ENCODE measurements at places on chromosomes 5 and 9.

- DNase-seq: no peak
These were observed 108.7 kb upstream of the ADRA1B start for GRCh38 chr5:159807586-159807985.

- DNase-seq: no peak
These were observed 627 bp downstream of the ARRDC1 start for GRCh38 chr9:137606005-137606621.

- DNase-seq: no peak
These were observed 429.4 kb downstream of the PIK3R1 start for GRCh38 chr5:68644971-68645370.

- DNase-seq: no peak
These were observed 80.6 kb downstream of the SH3PXD2B start for GRCh38 chr5:172373680-172374079.

GRCh38 chr5:100469767-100470166 is 65.4 kb upstream of the FAM174A start:
- no peak for DNase-seq

DNA sequence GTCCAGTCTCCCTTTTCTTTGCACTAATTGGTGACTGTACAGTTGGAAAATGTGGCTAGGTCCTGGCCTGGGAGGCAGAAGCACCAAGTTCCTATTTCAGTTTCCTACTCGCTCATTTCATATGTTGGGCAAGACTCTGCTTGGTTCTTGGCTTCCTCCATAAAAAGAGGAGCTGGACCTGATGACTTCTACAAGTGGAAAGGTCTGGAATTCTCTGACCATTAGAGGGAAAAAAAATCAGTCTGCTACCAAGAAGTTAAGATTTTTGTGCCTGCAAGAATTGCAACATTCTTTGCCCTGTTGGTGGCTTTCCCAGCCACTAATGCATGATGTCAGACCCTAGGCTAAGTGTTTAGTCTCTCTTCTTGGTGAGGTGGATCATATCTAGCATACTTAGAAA is 91.5 kb downstream of the WDR41 start:
- no peak for DNase-seq

DNA sequence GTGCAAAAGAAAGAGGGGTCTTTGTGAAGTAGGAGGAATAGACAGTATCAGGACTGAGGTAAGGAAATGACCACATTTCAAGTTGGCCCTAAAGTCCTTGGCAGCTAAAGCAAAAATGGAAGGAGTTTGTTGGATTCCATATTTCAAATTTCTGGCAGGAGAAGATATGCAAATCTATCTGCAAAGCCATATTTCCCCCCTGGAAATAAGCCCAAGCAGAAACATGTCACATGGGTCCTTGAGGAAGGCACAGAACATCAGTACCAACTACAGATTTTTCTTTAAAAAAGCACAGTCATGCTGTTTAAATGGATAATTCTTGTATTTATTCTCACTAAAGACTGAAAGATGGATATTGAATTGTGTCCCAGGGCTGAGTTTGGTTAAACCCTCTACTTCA is 323.0 kb downstream of the TRIM32 start:
- DNase-seq: no peak

DNA sequence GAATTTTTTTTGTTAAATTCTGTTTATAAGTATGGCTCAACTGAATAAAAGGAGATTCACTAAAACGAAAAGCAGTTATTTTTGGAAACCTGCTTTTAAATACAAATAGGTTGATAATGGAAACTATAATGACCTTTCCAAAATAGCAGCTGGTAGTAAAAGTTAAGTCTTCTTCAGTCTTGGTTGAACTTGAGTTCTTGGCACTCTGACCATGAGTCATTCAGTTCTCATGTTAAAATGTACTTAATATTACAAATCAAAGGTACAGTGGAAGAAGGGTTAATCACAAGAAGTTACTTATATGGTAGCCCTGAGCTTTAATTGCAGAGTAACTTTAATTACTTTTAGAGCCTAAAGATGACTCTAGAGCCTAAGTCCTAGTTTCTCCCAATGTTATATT is 62.1 kb downstream of the KLF9 start:
- no peak for DNase-seq

DNA sequence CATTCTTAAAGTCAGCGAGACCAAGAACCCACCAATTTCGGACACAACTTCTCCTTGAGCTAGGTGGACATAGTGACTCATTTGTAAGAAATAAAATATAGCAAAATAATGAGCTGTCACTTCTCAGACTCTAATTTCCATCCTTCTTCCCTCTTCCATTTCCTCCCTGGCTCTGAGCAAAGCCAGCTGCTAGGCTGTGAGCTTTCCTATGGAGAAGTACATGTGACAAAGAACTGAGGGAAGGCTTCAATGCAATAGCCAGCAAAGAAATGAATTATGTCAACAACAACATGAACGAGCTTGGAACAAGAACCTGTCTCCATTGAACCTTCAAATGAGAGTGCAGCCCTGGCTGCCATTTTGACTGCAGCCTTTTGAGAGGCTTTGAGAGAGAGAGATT is 25.9 kb upstream of the SELENOP start:
- no peak for DNase-seq

DNA sequence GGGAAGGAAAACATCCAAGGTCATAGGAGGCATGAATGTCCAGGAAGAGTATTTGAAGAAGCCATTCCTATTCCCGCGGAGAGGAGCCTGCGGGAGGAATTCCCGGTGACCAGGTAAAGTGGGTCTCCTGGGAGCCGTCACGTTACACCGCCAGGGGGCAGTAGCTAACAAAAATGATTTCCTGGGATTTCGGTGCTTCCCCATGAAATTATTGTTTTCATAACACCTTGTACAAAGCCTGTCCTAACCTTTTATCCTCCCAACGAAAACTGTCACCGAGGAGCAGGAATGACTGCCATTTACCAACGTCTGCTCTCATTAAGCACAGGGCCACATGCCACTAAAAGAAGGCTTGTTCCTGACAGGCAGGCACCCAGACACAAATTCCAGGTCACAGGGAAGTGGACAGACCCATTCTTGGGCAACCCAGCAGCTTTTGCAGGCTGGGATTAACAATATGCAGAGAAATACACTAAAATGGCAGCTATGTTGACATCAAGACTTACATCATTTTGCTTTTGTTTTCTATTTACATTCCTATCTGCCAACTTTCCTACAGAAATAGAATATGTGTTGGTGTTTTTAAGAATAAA is 41.2 kb upstream of the CTSL start:
- DNase-seq: peak; percentile 6

GRCh38 chr5:109249126-109249525 is 160.6 kb downstream of the PJA2 start:
- no peak for DNase-seq

- no peak for DNase-seq
These were observed 521.2 kb downstream of the CHSY3 start for GRCh38 chr5:130425424-130425823.

GRCh38 chr9:84592918-84593317 is 76.6 kb upstream of the NTRK2 start:
- no peak for DNase-seq

DNA sequence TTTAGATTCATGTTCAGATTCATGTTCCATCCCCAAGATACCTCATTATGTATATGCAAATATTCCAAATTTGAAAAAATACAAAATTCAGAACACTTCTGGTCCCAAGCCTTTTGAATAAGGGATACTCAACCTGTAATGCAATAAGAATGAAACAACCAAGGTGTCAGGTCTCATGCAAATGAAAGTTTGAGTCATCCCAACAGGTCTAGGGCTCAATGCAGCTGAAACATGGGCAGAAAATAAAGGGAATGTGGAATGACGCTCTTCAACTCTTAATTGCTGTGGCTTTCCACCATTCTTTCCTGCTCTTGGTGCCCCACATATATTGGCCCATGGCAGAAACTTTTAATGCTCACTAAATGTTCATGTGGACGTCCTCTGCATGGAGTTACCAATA is 107.3 kb upstream of the DAPK1 start:
- no peak for DNase-seq

DNA sequence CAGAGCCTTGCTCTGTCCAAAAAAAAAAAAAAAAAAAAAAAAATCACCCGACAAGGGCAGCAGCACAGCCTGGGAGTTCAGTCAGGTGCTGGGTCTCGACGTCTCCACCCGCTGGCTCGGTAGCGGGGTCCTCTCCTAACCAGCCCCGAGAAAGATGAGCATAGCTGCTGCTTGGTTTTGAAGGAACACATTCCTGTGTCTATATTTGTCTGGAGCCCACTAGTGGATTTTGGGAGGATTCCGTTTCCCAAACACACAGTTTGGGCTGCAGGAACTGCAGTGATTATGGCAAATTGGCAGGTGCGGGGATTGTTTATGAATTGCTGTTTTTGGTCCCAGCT is 1.2 kb downstream of the OTULINL start:
- no peak for DNase-seq

DNA sequence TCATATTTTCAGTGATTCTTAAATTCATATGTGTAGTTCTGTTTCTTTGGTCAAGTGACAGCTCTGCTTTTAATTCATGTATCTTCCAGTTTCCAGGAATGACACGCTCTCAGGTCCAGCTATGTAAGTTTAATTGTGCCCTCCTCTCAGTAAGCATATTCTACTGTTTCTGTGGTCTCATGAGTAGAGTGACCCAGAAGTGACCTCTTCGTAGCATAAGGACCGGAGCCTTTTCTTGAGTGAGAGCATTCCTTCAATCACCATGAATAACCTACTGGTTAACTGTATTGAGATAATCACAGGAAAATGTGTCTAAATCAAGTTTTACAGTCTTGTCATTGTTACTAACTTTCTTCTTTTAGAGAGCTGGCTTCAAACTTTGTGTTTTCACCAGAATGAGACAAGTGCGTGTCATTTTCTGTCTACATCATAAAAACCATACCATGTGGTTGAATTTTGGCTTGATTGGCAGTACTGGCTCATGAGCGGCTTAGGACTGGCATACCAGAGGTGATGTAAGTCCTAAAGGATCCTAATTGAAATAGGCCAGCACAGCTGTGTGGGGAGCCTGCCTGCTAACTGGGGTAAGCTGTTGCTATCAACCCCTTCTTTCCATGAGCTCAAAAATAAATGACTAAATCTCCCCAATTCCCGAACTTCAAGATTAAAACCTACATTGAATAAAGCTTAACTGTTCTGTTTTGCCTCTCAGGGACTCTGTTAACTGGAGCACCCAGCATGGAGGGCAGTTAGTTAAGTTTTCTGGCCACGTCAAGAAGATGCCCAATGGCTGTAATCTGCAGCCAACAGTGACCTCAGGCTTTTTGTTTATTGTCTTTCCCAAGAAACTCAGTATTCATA is 4.8 kb downstream of the ADAMTSL1 start:
- no peak for DNase-seq

DNA sequence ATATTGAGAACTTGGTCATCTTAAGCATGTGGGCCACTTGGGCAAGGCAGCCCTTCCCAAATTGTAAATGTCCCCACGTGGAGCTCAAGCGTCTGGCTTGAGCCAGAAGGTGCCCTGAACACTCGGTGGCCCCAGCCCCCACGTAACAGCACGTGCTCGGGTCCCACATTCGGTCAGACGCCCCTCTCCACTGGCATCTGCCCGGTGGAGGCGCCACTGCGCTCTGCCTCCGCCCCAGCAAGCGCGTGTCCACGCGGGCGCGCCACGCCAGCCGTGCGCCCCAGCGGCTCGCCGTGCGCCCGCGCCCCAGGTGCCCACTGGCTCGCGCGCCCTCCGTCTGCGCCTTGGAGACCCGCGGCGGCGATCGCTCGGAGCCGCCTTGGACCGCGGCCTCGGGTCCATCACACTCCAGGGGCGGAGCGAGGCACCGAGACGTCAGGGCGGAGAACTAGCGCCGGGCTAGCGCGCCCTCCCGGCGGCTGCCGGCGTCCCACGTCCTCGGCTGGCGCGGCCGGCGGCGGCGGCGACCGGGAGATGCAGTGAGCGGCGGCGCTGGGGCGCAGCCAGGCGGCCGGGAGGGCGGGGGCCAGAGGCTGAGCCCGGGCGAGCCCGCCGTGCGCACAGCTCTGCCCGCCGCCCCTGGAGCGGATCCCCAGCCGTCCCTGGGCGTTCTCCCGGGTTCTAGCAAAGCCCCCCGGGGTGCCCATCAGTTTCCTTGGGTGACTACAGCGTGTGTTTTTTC is at the start of gene PALM2AKAP2:
TSS of gene PALM2AKAP2 (plus strand) at position 488 of the 742 bp plus-strand sequence. CDS start 291 bp downstream, outside the sequence.
- DNase-seq: no peak

DNA sequence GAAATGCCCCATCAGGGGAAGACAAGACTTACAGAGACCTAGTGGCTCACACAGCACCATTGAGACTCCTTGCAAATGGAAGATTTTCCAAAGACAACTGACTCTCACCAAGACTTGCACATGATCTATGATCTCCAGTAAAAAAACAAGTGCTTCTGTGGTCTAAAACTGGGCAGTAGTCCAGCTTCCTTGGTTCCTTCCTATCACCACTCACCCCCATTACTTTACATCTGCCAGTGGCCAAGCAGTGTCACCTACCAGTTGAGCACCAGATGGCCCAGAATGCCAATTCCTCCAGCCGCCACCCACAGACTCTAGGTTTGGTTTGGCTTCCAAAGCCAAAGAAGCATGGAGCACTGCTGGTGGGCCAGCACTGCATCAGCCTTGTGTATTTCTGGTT is 47.7 kb downstream of the SH3TC2 start:
- no peak for DNase-seq

GRCh38 chr5:144121577-144121976 is 48.9 kb downstream of the YIPF5 start:
- DNase-seq: no peak

- no peak for DNase-seq
These were observed 216.2 kb upstream of the S1PR3 start for GRCh38 chr9:88775037-88775471.

DNA sequence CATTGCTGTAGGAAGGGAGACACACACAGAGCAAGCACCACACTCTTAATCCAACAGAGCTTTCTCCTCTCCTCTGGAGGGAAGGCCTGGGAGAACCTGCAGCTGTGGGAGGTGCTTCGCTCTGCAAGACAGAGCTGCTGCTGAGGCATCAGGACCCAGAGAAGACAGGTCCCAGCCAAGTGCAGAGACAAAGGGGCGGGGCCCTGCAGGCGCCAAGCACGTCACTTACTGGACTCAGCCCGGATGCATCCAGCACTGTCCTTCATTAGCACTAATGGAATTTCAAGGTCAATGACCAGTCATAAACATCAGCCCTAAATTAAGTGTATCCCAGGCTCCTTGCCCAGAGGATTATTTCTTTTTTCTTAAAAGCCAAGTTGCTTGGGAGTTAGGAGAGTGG is 337.1 kb upstream of the PANK3 start:
- DNase-seq: no peak

GRCh38 chr9:125763394-125763801 is 16.2 kb downstream of the PBX3 start:
- DNase-seq: no peak

GRCh38 chr9:801399-802071 is 40.0 kb upstream of the DMRT1 start:
- DNase-seq: no peak

GRCh38 chr5:92513067-92513466 is 1068.0 kb downstream of the NR2F1-AS1 start:
- DNase-seq: no peak

GRCh38 chr5:138611678-138612218 is 36.5 kb upstream of the HSPA9 start:
- DNase-seq: no peak

- no peak for DNase-seq
These were observed 14.0 kb upstream of the TRIM14 start for GRCh38 chr9:98132806-98133631.

GRCh38 chr9:129694243-129694646 is 28.8 kb downstream of the PRRX2 start:
- no peak for DNase-seq

GRCh38 chr9:111975709-111976108 is 79.1 kb downstream of the UGCG start:
- no peak for DNase-seq

All from NK-92 treated with Interleukin-12 subunit alpha and Interleukin-12 subunit beta, amount 100 ng/mL, for 24 hours (cell line).